ENCODE measurements at places on chromosomes 7 and 10. TPM values are rescaled to one million over a fixed set of nuclear protein-coding genes. Genes with fewer than 3 reads are reported as not detected.

GRCh38 chr7:64795176-64795575, 948 bp downstream of the ZNF138 start:
- DNase-seq, result no peak

TMEM229A gene
- total RNA-seq, result 0.83 TPM

ANTXRL gene
- not detected for total RNA-seq

HMX2 gene
- total RNA-seq, result not detected

- no peak for DNase-seq
These were observed 56.9 kb downstream of the PRR15 start for GRCh38 chr7:29620556-29620930.
